Endothelial cell (in vitro differentiated cells): ENCODE measurements at places on chromosomes 1 and 21.

- H3K4me1 ChIP-seq, result peaks cover 7% of the 10 kb centered on the region
- DNase-seq, result no peak
- no peak overlapping the region for H3K27ac ChIP-seq
- H3K4me3 ChIP-seq, result no peak overlapping the region
- no peaks in the 10 kb centered on the region for H3K27me3 ChIP-seq
These were observed 27.8 kb downstream of the FBXO42 start for GRCh38 chr1:16324456-16324890.

- no peaks in the 10 kb centered on the region for H3K4me1 ChIP-seq
- H3K4me3 ChIP-seq, result no peak overlapping the region
- H3K36me3 ChIP-seq, result no peaks in the 10 kb centered on the region
- H3K27me3 ChIP-seq, result no peaks in the 10 kb centered on the region
- no peak for DNase-seq
These were observed 207.2 kb downstream of the PTGER3 start for GRCh38 chr1:70840260-70840953.

DNA sequence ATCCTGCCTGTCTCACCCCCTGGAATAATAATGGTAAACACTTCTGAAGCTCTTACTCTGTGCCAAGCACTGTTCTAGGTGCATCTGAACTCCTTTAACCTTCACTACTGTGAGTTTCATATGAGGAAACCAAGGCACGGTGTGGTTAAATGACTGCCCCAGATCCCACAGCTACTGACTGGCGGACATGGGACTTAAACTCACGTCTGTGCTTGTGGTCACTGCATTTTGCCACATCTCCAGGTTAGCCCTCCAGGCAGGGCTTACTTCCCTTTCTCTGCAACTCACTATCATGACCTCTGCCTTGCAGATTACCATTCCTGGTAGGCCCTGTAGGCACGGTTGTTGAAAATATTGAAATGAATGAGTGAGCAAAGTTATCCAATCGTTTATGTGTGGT lies 83.4 kb downstream of the ADSS2 start:
- peaks cover 11% of the 10 kb centered on the region for H3K27me3 ChIP-seq
- H3K4me1 ChIP-seq, result peaks cover 19% of the 10 kb centered on the region
- no peak overlapping the region for H3K4me3 ChIP-seq
- peaks cover 7% of the 10 kb centered on the region for H3K36me3 ChIP-seq

DNA sequence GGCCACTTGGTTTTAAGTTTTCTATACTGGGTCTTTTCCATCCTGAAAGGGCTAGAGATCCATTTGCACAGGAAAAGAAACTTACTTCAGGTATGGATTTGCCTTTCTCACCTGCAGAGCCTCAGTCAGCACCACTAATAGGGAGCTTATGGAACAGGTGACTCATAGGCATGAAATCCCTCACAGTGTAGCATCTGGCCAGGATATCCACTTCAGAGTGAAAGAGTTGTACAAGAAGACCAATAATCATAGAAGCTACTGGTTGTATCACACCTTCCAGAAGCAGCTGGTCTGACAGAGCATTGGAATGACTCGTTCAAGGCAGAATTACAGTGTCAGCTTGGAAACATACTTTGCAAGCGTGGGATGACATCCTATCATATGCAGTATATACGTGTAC lies 26.3 kb upstream of the SYT14 start:
- H3K27ac ChIP-seq, result no peak overlapping the region
- H3K4me3 ChIP-seq, result no peak overlapping the region
- no peaks in the 10 kb centered on the region for H3K36me3 ChIP-seq
- peaks cover 1% of the 10 kb centered on the region for H3K27me3 ChIP-seq
- no peak for DNase-seq
- no peaks in the 10 kb centered on the region for H3K4me1 ChIP-seq
